ENCODE measurements at places on chromosomes 16 and 17.

DNA sequence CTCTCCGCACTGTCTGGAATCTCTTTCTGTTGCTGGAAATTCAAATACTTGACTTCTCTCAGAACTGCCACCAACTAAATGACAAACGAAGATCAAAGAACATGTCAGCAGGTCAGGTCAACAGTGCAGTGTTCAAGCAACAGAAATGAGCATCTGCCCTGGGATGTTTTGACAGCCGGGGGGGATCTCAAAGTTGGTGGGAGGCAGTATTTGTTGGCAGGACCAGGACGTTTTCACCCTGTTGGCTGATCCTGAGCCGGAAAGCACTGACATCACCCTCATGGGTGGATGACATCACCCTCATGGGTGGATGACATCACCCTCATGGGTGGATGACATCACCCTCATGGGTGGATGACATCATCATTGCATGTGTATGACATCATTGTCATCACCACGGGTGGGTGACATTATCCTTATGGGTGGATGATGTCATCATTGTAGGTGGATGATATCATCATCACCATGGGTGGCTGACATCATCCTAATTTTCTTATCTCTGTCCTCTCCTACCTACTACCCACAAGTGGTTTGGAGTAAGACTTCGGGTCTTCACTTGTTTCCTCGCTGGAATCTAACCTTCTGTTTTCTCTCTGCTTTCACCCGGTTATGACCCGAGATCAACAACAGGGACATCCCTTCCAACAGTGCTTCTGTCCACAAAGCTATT lies 18.9 kb downstream of the DNAH17 start:
- DNase-seq, result no peak

- DNase-seq, result no peak
Observed at GRCh38 chr16:12573300-12573699, 230.4 kb downstream of the CPPED1 start.

DNA sequence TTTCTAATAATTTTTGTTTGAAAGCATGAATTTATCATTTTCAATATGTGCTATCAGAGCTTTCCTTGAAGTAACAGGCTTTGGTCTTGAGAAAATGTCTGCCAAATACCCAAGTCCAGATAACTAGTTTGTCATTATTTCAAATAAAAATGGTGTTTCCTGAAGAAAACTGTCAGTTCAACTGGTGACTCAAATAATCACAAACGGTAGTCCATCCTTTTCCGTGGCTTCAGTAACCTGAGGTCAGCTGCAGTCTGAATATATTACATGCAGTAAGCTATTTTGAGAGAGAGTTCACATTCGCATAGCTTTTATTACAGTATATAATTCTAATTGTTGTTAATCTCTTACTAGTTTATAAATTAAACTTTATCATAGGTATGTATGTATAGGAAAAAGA lies 9.3 kb downstream of the SAP30BP start:
- DNase-seq, result no peak

- no peak for DNase-seq
Observed at GRCh38 chr16:51922476-51922875, 624.5 kb downstream of the TOX3 start.

All from NCI-H1417 treated with DMSO at 0.1 percent for 48 hours (cell line).